ENCODE measurements at places on chromosomes 4 and X.

DNA sequence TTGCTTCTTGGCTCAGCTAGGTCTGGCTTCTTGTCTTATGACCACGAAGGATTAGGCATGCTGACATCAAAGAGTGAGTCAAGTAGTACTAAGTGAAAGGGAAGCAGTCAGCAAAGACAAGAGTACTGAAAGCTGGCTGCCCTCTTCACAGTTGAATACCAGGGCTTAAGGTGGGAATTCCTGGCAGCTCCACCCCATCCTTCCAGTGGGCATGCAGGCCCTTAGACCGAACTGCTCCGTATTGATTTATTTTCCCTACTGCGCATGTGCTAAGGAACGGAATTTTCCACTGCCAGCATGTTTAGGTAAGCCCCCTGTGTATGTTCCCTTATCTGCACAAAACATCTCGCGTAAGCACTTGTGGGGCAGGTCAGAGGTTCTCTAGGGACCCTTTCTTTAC, 2320.1 kb downstream of the ARAP2 start:
- DNase-seq, result no peak

- DNase-seq, result no peak
These were observed 122.8 kb downstream of the TBL1X start for GRCh38 chrX:9587642-9588041.

GRCh38 chr4:165385126-165385525, 6.3 kb downstream of the CPE start:
- DNase-seq, result no peak

- DNase-seq, result no peak
These were observed 4.4 kb downstream of the FBXW7 start for GRCh38 chr4:152531479-152531878.

DNA sequence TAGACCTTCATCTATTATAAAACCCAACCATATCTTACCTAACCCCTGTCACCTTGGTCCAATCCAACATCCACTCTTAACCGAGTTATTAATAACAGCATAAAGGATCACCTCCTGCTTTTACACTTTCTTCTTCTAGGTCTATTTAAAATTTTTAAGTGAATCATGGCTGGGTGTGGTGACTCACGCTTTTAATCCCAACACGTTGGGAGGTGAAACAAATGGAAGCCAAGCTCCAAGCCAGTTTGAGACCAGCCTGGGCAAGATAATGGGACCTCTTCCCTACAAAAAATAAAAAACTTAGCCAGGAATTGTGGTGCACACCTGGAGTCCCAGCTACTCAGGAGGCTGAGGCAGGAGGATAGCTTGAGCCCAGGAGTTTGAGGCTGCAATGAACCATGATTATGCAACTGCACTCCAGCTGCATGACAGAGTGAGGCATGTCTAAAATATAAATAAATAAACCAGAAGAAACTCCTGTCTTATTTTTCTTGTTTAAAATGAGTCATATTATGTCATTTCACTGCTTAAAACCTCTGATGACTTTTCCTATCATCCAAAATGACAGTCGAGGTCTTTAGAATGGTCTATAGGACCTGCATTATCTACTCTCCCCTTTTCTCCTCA, 188.4 kb downstream of the GASK1B start:
- no peak for DNase-seq

GRCh38 chr4:181541396-181541795, 701.8 kb upstream of the TENM3 start:
- no peak for DNase-seq

- no peak for DNase-seq
These were observed 21.4 kb upstream of the SEL1L3 start for GRCh38 chr4:25884031-25884782.

GRCh38 chr4:11773798-11774197, 345.1 kb upstream of the HS3ST1 start:
- DNase-seq, result no peak

GRCh38 chrX:124504111-124504983, 158.0 kb downstream of the SH2D1A start:
- no peak for DNase-seq

GRCh38 chrX:121227888-121228287, 180.5 kb downstream of the GLUD2 start:
- no peak for DNase-seq

GRCh38 chrX:12159799-12160198, 21.5 kb downstream of the FRMPD4 start:
- DNase-seq, result no peak
